Activated CD4-positive, alpha-beta memory T cell treated with anti-CD3 and anti-CD28 coated beads for 36 hours (primary cell): ENCODE measurements at places on chromosomes 2 and 18.
A peak's percentile ranks its signal among the peaks of the same experiment; 100 is the strongest.

DNA sequence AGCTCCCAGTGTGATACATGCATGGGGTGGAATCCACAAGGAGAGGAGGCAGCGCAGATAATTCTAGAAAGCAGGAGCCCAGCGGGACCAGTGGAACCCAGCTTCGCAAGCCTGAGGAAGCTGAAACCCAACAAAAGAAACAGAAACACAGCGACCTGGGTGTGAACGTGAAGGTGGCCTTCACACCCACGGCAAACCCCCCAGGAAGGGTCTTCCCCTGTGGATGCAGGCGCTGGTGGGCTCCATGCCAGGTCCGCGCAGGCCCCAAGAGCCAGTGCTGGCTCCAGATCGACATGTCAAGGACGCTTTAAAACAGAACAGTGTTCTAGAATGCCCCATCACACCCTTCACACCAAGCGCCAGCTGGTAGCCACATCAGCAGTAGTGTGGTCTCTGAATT, 22.1 kb downstream of the KIF1A start:
- no peak for DNase-seq

DNA sequence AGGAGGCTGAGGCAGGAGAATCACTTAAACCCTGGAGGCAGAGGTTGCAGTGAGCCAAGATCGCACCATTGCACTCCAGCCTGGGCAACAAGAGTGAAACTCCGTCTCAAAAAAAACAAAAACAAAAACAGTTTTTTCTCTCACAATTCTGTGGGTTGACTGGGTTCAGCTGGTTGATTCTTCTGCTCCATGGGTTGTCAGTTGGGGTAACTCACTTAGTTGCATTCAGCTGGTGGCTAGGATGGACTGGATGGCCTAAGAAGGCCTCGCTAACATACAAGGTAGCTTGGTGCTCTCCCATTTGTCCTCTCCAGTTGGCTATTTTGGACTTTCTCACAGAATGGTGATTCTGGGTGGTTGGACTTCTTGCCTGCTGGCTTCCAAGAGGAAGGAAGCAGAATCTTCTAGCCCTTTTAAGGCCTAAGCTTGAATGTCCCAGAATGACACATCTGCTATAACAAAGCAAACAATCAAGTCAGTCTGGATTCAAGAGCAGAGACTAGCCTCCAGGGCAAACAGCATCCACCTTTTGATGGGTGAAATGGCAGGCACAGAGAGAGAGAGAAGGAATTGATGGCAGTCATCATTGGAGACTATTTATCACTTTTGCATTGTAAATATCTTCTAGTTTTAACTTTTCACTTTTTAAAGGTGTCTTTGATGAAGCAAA, 17.9 kb downstream of the LAMA3 start:
- DNase-seq: no peak

DNA sequence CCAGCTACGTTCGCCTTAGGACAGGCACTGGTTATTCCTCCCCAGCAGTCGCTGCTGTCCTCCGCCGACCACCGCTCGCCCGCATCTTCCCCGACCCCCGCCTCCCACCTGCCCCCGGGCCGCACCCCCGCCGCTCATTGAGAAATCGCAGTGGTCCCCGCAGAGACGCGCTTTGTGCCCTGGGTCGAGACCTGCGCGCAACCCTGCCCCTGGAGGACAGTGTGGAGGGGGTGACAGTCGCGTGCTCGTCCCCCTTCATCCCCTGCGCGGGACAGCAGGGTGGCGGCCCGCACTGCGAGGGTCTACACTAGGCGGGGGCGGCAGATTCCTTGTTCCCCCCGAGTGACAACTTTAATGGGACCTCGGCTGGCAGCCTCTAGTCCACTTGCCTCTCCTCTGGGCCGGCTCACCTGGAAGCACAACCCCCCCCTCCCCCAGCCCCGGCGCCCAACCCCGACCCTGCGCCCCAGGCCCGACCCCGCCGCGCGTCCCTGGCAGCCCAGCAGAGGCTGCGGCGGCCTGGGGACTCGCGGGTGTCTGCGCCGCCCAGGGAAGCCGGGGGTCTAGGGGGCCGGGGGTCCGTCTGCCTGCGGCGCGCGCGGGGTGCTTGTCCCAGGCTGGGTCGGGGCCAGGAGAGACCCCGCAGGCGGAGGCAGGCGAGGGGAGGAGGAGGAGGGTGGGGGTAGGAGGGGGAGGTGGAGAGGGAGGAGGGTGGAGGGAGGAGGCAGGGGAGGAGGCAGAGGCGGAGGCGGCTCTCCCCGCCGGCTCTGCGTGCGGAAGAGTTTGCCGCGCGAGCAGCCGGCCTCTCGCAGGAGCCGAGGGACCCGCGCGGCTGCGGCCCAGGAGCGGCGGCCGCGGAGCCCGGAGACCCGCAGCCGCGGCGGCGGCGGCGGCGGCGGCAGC, at the start of gene NPAS2:
NPAS2 (plus strand) TSS at position 770 of the 903 bp plus-strand sequence. CDS start 84,616 bp downstream, outside the sequence.
- DNase-seq: peak; percentile 16

DNA sequence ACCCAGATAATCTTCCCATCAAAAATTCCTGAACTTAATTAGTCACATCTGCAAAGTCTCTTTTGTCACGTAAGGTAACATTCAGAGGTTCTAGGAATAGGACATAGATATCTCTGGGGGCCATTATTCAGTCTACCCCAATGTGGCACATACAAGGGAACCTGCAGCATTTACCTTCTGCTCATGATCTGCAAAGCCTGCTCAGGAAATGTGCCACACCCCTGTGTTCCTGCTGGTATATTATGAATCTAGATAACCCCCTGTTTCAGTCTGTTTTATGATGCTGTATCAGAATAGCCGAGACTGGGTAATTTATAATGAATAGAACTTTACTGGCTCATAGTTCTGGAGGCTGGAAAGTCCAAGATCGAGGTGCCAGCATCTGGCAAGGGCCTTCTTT, 103.5 kb downstream of the ARL4C start:
- no peak for DNase-seq

GRCh38 chr2:127957240-127957639, 70.6 kb downstream of the SAP130 start:
- DNase-seq: no peak

DNA sequence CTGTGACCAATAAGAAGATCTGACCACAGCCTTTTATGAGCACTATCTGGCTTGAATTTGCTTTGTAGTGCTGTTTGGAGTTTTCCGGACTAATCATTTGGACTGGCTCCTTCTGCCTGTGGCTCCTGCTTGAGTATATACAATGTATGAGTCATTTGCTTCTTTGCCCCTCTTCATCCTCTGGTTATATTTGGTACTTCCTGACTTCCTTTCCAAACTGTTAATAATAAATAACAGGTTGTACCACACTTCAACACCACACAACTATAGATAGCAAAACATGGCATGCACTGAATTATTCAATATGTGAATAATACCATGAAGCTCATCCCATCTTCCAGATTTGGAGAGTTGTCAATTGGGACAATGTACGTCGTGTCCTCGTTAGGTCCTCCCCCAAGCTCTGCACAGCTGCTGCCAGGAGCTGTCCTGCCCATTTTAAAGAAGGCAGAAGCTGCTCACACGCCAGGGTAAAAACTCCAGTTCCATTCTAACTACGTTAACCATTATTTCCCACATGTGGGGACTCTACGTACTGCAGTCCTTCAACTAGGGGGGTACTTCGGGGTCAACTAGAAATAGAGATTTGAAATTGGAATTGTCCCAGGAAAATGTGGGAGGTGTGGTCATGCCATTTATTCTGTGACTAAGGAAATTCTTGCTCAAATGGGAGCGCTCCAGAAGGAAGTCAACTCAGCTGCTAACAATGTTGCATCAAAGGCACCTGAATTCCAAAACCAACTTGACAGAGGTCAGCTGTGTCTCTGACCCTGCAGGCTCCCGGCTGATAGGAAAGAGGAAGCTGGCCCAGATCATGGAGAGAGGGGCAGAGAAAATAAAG, 38.1 kb downstream of the ST8SIA5 start:
- no peak for DNase-seq

GRCh38 chr2:206231669-206232286, 42.7 kb upstream of the ZDBF2 start:
- no peak for DNase-seq

- DNase-seq: no peak
These were observed 120.1 kb upstream of the REV1 start for GRCh38 chr2:99609851-99610381.

GRCh38 chr2:11649093-11649492, 20.9 kb downstream of the NTSR2 start:
- DNase-seq: no peak

- DNase-seq: no peak
These were observed 1.3 kb downstream of the SLC23A3 start for GRCh38 chr2:219168526-219168925.

- DNase-seq: no peak
These were observed 49.9 kb downstream of the TRAF3IP1 start for GRCh38 chr2:238370094-238370822.

DNA sequence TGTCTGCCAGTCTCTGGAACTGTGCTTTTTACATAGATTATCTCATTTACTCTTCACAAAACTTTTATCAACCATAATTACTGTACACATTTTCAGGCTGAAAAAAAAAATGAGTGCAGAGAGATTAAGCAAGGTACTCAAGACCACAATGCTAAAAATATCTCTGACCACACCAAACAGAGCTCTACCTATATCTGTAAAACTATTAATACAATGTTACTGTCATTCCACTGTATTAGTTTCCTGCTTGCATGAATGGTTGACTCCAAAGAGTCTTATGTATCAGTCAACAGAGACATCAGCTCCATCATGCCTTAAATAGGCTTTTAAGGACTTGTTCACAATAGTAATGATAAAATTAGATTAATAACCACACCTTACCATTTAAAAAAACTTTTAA, 134.7 kb upstream of the CCDC150 start:
- no peak for DNase-seq

DNA sequence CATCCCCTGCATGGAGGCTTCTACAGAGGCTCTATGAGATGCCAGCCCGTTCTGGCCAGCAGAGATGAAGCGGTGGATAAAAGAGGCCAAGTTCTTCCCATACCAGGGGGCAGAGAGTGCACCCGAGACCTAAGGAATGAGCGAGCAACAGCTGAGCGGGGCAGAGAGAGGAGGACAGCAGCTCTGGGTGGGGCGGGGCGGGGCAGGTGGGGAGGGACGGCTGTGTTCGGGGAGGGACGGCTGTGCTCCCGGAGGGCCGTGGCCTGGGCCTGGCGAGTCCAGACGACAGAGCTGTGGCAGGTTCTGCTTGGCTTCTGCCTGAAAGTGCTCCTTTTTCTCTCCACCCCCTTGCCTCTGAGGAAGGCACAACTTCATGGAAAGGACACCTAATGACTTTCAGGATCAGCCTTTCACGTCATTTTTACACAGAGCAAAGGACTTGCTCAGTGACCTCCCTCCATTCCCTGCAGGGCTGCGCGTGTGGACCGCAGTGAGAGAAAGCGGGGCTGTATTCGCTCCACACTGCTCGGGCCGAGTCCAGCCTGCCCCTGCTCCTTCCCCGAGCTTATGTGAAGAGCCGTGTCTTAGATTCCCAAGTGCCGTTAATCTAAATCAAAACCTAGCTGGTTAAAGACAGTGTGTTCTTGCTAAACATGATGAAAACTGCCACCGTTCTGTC, 232.9 kb downstream of the HDAC4 start:
- DNase-seq: no peak

DNA sequence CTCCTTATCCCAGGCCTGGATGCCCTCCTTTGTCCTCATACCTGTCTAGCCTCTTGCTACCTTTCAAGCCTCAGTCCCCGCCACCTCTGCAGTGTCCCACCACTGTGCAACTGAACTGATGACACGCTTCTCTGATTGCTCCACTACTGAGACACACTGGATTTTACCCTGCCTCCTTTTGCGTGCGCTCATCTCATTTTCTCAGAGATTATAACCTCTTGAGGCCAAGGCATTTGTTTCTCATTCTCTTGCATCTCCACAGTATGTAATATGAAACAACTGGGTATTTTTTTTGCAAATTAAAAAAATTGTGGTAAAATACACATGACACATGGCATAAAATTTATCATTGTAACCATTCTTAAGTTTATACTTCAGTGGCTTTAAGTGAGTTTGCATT, 95.4 kb downstream of the PRKCE start:
- no peak for DNase-seq

DNA sequence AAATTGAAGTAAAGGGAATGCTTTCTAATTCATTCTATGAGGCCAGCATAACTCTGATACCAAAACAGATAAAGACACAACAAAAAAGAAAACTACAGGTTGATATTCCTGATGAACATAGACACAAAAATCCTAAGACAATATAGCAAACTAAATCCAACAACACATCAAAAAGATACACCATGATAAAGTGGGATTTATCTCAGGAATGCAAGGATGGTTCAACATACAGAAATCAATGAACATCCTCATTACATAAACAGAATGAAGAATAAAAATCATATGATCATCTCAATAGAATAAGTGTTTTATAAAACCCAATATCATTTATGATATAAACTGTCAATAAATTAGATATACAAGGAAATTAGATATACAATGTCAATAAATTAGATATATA, 65.7 kb downstream of the ZSWIM2 start:
- no peak for DNase-seq

GRCh38 chr2:219496825-219497494, 1.7 kb upstream of the GMPPA start:
- DNase-seq: no peak

GRCh38 chr18:45571195-45571594, 44.1 kb upstream of the SLC14A2 start:
- DNase-seq: no peak

- no peak for DNase-seq
These were observed 289.6 kb downstream of the PARD3B start for GRCh38 chr2:204834716-204835384.

GRCh38 chr2:223043164-223043941, 8.6 kb upstream of the KCNE4 start:
- no peak for DNase-seq

DNA sequence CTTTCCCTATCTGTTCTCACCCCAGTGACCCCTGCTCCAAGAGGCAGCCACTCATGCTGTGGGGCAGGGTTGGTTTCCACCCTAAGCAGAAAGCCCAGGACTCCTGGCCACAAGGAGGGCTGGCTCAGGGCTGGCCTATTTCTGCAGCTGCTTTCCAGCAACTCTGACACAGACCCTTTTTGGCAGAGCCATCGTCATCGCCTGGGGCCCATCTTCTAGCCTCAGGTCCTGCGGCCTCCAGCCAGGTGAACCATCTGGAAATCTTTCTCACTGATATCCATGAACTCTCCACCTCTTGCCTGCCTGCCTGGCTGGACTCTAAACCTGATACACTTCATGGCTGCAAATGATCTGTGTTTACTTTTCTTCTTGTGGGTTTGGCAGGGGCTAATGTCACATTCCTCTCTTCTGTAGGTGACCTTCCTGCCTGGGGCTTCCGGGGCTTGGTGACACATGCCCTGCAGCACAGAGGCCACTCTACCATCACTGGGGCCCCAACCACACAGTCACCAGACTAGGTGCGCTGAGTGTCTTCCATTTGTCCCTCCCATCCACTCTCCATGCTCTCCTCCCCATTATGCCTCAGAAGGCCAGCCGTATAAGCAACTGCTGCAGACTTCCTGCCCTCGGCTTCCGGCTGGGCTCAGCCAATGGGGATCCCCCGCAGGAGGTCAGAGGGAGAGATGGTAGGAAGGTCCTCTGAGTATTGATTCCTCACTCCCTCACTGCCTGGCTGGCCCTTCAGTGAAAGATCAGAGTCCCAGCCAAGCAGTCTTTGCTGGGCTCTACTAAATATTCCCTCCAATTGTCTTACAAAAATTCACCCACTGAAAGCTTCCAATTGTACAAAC, 9.7 kb upstream of the COPS8 start:
- no peak for DNase-seq

GRCh38 chr2:12816379-12817306, 99.9 kb downstream of the TRIB2 start:
- no peak for DNase-seq
